ENCODE measurements at places on chromosomes 11 and 22.

GRCh38 chr22:31096657-31097279 is 10.6 kb downstream of the SELENOM start:
- DNase-seq, result no peak

DNA sequence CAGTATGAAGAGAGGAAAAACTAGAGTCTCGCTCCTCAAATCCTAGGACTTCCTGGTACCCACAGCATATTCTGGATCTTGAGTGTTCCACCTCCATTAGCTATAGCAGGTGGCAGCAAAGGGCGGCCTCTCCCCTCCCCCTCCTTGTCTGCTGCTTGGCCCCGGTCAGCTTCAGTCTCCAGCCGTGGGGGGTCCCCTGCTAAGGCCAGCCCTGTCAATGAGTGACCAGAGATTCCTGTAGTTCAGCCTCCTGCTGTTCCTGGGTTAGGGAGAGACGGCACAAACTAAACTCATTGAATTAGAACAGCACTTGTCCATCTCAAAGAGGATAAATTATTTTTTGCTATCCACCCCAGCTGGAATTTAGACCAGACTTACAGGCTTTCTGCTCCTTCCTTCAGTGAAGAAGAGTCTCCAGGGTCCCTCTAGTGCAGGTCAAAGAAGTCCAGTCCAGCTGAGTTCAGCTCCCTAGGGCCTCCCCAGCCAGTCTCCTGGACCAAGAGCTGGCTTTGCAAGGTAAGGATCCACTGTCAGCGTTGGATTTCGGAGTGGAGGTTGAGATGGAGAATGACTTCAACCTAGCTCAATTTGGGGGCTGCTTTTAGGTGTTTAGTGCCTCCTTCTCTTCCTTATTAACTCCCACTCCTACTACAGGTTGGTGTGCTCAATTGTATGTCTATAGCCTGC is 1.1 kb upstream of the PHLDB1 start:
- DNase-seq, result no peak

DNA sequence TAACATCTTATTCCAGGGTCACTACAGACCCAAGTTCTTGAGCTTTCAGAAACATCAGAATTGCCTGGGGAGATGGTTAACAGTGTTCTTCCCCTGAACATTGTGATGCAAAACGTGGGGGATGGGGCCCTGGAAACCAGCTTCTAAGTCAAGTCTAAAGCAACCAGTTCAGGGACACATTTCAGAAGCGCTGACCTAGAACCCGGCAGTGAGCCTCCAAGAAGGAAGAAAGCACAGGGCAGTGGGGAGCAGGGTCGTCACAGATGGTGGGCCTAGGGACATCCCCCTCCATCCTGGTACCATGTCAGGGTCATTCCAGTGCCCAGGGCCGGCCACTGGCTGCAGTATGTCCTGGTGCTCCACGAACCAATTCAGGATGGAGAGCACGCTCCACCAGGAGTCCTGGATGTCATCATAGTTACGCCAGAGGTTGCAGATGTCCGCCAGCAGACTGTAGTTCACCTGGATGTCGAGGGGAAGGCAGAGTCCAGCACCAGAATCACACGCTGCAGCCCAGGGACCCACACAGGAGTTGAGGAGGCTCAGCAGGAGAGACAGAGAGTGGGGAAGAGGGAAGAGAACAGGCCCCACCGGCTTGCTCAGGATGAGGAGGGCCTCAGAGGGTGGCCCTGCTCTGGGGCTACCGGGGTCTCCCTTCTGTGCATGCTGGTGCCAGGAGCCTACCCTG is 5.0 kb downstream of the NAGA start:
- DNase-seq, result no peak

- DNase-seq, result no peak
These were observed 151.3 kb downstream of the CEP164 start for GRCh38 chr11:117478926-117479325.

- no peak for DNase-seq
These were observed 120.9 kb downstream of the KCNQ1OT1 start for GRCh38 chr11:2578929-2579270.

- no peak for DNase-seq
These were observed 355.6 kb upstream of the DDI1 start for GRCh38 chr11:103680826-103681225.

DNA sequence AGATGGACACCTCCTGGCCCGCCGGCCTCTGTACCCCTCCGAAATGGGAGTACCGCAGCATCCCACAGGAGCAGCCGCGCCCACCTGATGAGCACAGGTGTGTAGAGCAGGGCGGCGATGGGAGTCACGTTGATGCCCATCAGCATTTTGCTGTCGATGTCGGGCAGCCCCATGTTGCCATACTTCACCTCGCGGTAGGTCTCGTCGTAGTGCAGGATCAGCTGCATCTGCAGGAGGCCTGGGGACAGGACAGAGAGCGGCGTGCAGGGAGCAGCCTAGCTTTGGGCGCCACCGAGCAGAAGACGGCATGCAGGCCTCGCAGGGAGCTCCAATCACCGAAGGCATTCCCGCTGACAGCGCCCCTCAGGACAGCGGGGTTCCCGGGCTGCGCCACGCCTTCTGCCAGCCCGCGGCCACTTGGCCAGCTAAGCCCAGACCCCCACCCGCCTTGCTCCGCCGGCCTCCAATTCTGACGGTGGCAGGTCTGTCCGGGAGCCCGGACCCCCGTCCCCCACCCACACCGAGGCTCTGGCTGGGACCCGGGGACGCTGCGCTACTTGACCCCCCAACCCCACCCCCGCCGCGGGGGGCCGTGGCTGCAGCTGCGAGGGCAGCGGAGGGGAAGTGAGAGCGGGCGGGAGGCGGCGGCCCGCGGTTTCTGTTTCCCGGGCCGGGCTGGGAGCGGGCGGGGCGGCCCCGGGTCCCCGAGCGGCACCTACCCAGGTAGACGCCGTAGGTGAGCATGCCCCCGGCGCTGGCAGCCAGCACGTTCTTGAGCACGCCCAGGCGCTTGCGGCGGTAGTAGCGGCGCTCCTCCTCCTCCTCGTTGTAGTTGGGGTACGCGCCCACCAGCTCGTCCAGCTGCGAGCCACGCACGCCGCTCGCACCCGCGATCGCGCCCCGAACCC is 705 bp downstream of the UNC93B1 start:
- DNase-seq, result peak; percentile 65

- no peak for DNase-seq
These were observed 57.2 kb downstream of the NAV2 start for GRCh38 chr11:19769820-19770219.

- no peak for DNase-seq
These were observed 165.4 kb downstream of the FEZ1 start for GRCh38 chr11:125330462-125331325.

- DNase-seq, result no peak
These were observed 18.6 kb downstream of the LRRC10B start for GRCh38 chr11:61526956-61527731.

GRCh38 chr22:33823552-33823951 is 96.7 kb downstream of the LARGE1 start:
- DNase-seq, result no peak

- no peak for DNase-seq
These were observed 60.2 kb downstream of the NTM start for GRCh38 chr11:131430473-131431208.

DNA sequence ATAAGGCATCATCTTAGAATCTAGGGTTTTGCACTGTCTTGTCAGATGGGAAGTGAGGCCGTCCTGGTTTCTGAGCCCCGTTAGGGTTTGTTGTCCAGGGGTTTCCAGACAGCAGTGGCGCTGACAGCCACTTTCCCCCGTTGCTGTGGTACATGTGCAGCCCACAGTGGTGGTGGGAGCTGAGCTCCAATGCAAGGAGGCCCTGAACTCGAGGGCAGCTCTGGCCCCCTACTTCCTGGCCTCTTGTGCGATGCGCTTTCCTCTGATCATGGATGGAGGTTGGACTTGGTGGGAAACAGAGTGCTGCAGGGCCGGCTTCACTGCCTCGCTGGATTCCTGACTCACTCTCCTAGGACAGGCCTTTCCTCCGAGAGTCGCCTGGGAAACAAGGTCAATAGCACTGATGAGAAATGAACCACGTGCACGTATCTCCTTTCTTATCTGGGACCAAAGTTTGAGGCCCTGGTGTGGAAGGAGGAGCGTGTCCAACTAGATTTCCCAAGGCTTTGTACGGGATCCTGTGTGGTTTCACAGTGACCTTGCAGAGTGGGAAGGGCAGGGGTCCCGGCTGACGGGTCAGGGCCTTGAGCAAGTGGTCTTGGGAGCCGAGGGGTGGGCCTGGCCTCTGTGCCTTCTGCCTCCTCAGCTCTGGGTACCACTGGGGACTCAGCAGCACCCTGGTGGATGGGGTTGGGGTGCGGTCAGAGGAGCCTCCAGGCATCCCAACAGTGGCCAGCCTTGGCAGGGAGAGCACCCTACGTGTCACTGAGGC is 3.7 kb downstream of the PHRF1 start:
- DNase-seq, result no peak

GRCh38 chr11:66548041-66548440 is 1.3 kb downstream of the ACTN3 start:
- no peak for DNase-seq

GRCh38 chr11:110362971-110363509 is 66.6 kb upstream of the RDX start:
- DNase-seq, result no peak

GRCh38 chr11:104594228-104594958 is 303.9 kb downstream of the CASP12 start:
- no peak for DNase-seq

GRCh38 chr11:29153078-29153477 is 863.8 kb downstream of the KCNA4 start:
- no peak for DNase-seq

DNA sequence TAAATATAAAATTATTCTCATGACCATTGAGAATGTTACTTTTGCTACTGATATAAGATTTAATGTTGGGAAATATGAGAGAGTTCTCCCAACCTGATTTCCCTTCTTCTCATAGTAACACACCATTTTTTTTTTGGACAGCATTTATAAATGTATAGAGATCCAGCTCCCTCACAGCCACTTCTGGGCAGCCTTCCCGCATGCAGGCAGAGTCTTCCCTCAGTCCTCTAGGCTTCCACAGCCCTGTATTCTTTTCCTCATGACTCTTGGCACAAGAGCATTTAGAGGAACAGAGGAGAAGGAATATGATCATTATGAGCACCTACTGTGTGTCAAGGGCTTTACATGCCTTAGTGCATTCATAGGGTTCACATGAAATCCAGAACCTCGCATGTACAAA is 9.0 kb downstream of the DTX4 start:
- no peak for DNase-seq

- no peak for DNase-seq
These were observed 9.6 kb downstream of the SERPINH1 start for GRCh38 chr11:75571625-75572024.

DNA sequence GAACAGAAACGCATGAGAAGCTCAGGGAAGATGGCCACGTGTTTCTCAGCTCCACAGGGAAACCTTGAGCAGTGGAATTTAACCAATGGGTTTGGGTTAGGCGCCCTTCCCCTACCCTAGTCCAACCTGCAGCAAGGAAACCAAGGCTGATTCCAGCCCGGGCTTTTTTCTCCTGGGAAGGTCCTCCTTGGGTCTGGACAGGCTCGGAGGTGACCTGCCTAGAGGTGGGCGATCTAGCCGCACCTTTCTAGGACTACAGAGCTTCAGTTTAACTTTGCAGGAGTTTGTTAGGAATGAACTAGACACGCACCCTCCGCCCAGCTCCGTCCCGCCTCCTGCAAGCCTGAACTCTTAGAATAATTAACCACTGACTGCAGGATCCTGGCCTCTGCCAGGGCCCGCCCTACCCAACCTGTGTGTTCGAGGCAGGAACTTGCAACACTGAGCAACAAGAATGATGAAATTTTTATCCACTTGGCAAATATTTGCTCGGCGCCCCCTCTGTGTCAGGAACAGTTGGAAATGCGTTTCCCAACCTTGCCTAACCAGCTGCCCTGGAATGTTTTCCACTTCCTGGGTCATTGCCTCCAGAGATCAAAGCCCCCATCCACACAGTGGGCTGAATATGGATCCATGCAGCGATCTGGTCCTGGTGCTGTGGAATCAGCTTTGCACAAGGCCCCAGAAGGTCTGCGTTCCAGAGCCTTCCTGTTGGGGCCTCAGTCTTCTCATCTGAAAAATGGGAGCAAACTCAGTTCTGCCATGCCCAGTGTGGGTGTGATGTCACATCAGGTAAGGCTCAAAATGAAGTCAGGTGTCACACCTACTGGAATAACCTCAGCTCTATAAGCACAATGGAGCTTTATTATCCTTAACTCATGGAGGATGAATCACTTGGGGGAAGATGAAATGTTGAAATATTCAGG is 13.3 kb downstream of the MPST start:
- DNase-seq, result no peak

DNA sequence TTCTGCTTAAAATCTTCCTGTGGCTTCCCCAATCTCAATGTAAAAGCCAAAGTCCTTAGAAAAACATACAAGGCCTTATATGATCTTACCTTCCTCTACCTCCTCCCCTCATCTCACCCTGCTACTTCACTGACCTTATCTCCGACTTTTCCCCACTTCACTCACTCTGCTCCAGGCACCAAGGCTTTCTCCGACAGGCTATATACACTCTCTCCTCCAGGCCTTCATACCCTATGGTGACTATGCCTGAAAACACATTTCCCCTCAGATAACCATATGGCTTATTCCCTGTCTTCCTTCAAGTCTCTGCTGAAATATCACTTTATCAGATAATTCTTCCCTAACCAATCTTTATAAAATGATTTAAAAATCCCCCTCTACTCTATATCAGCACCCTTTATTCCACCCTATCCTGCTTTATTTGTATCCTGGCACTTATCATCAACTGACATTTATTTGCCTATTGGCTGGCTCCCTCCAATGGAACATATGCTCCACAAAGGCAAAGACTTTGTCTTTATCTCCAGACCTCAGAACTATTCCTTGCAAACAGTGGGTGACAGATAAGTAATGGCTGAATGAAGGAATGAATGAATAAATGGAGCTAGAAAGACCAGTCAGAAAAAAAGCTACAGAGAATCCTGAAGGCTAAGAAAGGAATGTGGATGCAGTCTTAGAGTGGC is 52.7 kb downstream of the PAK1 start:
- DNase-seq, result no peak

- DNase-seq, result no peak
These were observed 612 bp upstream of the BIRC2 start for GRCh38 chr11:102346456-102346747.

DNA sequence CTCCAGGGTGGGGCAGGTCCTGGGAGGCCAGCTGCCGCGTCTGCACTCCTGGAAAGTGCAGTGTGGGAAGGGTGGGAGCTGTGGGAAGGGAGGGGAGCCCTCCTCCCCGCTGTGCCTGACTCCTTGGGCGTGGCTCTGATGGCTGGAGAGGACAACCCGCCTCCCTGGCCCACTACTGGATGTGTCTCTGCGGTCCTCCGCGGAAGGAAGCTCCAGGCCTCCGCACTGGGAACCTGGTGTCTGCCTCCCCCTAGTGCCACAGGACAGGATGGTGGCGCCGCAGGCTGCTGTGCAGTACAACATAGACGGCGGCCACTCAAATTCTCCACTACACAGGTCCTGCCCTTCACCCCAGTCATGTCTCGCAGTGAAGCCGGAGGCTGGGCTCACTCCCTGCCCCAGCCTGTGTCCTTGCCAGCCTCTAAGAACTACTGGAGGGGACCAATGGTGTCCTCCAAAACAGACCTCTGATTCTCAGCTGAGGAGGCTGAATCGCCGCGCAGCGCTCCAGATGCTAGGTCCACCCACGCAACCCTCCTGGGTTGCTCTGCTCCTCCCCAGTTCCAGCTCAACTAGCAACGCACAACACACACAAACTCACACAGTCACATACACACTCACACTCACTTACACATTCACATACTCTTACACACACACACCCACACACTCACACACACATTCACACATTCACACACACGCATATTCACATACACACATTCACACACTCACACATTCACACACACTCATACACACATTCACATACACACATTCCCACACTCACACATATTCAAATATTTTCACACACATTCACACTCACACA is 12.4 kb upstream of the DSCAML1 start:
- peak; percentile 62 for DNase-seq

GRCh38 chr11:25163421-25163820 is 666.6 kb downstream of the LUZP2 start:
- no peak for DNase-seq
